ENCODE measurements at places on chromosomes 2 and 18.

- no peak for DNase-seq
Observed at GRCh38 chr18:3103576-3103975, 90.6 kb upstream of the LPIN2 start.

DNA sequence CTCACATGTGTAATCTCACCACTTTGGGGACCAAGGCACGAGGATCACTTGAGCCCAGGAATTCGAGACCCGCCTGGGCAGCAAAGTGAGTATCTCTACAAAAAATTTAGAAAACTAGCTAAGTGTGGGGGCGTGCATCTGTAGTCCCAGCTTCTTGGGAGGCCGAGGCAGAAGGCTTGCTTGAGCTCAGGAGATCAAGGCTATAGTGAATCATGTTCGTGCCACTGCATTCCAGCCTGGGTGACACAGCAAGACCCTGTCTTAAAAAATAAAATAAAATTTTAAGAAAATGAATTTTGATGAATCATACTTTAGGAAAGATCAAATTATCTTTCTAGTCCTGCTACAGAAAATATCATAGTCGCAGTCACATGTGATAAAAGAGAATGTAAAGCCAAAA, 46.9 kb downstream of the CABYR start:
- DNase-seq = no peak

DNA sequence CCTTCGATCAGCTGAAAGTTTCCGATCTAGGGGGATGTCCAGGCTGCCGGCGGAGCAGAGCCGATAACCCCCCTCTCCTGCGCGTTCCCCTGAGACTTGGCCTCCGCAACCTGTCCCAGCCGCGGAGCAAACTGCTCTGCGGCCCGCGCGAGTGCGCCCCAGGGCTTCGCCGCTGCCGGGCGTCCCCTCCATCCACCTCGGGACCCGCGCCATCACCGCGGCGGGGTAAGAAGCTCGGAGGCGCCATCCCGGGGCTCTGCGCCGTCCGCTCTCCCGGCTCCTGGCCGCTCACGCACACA, 990 bp upstream of the GDF7 start:
- no peak for DNase-seq

GRCh38 chr2:161172901-161173540, 12.8 kb downstream of the TANK start:
- DNase-seq = no peak

GRCh38 chr2:120245520-120246332, 6.9 kb upstream of the RALB start:
- DNase-seq = no peak

GRCh38 chr2:218224186-218224585, 7.2 kb downstream of the ARPC2 start:
- no peak for DNase-seq

GRCh38 chr2:79554899-79555298, 42.0 kb downstream of the CTNNA2 start:
- no peak for DNase-seq

GRCh38 chr2:231223458-231223976, 25.1 kb downstream of the ARMC9 start:
- DNase-seq = no peak

DNA sequence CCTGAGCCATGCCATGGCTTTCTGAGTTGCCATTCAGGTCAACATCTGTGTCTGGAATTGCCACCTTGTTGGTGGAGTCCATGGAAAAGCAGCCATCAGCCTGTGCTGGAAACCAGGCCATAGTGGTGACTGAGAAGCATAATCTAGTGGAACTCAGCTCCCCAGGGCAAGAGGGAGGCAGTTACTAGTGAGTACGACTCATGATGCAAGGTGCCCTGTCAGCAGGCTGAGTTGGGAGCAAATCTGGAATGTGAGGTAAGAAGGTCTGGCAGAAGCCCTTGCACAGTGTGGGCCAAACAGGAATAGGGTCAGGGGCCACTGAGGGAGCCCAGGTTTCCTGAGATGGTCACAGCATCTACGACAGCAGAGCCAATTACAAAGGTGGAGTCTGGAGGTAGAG, 37.1 kb downstream of the SULT1C2 start:
- no peak for DNase-seq
